H1 (cell line): ENCODE measurements at places on chromosomes 1 and 21.

DNA sequence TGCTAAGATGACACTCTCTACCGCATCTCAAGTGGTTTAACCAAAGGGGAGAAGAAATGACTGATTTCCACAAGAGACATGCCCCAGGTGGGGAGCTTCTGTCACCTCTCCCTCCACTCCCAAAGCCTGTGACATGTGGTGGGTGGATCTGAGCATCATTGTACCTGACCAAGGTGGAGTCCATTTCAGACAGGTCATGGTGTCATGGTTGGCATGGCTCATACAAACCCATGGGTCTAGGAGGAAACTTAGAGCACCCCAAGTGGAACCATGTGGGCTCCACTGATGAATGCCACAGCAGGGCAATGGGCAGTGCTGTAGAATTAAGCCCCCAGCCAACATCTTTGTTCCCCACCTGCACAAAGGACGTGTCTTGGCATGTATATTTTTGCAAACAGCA lies 131.5 kb upstream of the EDN2 start:
- DNase-seq: no peak

DNA sequence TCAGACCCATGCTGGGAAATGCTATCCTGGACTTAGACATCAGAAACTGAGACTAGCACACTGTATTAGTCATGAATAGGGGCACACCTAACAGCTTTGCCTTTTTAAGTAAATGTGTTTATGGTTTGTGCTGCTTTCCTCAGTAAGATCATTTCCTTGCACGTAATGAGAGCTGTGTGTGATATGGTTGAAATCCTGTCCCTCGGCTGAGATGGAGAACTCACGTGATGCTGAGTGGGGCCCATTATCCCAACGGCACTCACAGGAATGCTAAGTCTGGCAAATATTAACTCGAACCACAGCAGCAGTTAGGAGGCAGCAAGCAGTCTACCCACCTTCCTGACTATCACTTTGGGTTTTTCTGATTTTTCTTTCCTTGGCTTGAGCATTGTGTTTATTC lies 38.2 kb downstream of the BCL9 start:
- DNase-seq: no peak

- no peak for DNase-seq
Observed at GRCh38 chr1:180614730-180615129, 17.1 kb upstream of the XPR1 start.

DNA sequence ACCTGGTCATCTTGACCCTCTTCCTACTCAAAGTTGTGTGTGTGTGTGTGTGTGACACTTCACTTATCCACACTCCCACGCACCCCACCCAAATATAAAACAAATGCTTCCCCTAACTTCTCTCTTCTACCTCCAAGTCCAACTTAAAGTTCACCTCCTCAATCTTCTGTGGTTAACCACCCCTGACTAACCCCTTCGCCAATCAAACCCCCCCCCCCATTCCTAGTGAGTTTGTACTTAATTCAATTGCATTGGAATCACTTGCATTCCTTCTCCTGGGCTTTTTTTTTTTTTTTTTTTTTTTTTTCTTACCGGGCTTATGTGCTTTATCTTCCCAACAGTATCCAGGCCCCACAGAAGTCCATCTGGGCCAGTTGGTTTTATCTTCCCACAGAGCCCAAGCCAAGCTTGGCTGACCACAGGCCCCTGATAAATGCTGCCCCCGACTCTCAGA lies 78.4 kb downstream of the CD58 start:
- no peak for DNase-seq
